ENCODE measurements at places on chromosomes 6 and 20. TPM values are rescaled to one million over a fixed set of nuclear protein-coding genes. Genes with fewer than 3 reads are reported as not detected.

OPN5 gene
- total RNA-seq = not detected

TRIM26 gene
- 87.5 TPM for total RNA-seq

GRCh38 chr6:34973547-34974248 lies 84.6 kb downstream of the ANKS1A start:
- no peak for DNase-seq

DNA sequence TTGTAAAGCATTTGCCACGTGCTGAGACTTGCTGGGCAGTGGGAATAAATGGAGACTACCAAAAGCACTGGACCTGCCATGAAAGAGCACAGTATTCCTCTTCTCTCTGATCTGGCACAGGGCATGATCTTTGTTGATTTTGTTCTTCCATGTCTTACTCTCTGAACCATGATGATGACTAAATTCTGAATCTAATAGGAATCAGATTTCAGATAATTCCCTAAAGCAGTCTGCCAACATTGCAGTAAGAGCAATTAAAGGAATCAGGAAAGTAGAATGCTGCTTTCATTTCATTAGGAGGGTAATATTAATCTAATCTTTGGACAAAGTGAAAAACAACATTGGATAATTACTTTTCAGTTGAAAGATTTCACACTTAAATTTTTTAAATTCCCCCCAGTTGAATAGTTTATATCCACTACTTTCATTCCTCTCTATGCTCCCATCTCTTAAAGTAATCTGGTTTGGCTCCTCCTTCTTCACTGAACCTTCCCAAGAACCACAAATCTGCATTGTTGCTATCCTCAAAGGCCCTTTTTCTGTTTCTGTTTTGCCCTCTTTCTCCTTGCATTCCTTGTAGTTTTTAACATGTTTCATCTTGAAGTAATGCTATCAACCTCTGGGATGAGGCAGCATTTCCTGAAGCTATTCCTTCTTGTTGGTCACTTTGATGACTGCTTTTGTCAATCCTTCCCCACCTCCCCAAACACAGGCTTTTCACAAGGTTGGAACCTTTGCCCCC lies 243.2 kb upstream of the TENT5A start:
- no peak for DNase-seq

DNA sequence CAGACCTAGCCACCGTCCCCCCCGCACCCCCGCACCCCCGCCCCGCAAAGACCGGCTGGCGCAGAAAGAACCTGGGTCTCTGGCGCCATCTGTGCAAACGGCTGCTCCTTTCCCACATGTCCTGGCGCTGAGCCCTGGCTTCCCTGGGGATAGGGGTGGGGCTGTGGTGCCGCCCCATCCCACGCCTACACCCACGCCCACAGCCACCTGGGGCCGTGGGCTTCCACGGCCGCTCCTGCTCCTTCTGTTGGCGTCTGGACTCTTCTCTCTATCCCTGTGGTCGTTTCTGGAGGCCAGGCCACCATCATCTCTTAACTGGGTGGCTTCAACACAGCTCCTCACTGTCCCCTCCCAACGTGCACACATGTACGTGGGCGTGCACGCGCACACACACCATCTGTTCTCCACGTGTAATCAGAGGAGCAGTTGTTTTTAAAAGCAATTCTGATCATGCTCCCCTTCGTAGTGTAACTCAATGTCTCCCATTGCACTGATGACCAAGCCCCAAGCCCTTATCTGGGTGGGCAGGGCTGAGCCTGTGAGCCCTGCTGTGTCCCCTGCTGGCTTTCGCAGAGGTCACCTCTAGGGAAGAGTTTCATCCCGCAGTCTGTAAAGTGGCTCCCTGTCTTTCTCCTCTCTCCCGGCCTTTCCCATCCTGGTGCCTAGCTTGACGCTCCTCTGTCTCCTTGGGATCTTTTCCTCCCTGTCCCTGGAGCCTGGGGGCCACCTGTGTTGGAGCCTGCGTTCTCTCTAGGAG lies 31.9 kb upstream of the FAM83D start:
- no peak for DNase-seq

- DNase-seq = no peak
Observed at GRCh38 chr6:15386756-15387112, 140.9 kb downstream of the JARID2 start.

GRCh38 chr6:40232698-40233097 lies 298.4 kb upstream of the MOCS1 start:
- DNase-seq = no peak

- no peak for DNase-seq
Observed at GRCh38 chr20:40743141-40743775, 54.2 kb upstream of the MAFB start.
